ENCODE measurements at places on chromosomes 12 and 14.

GRCh38 chr14:61281186-61281947, at the start of gene TMEM30B:
TMEM30B (minus strand) TSS chr14:61281338; CDS start chr14:61281147, 191 bp downstream.
- peak within 1 kb of the TSS; percentile 86 for H3K4me3 ChIP-seq
- H3K27me3 ChIP-seq = peaks cover 10% of the 10 kb centered on the region
- no peak for DNase-seq
- no peak within 1 kb of the TSS for H3K27ac ChIP-seq

GRCh38 chr14:60485598-60486251, at the start of gene C14orf39:
C14orf39 (minus strand) TSS chr14:60486063; CDS start chr14:60485078, 985 bp downstream.
- peak; percentile 85 for DNase-seq
- H3K4me1 ChIP-seq = peaks cover 8% of the 10 kb centered on the region
- peak within 1 kb of the TSS; percentile 90 for H3K27ac ChIP-seq

DNA sequence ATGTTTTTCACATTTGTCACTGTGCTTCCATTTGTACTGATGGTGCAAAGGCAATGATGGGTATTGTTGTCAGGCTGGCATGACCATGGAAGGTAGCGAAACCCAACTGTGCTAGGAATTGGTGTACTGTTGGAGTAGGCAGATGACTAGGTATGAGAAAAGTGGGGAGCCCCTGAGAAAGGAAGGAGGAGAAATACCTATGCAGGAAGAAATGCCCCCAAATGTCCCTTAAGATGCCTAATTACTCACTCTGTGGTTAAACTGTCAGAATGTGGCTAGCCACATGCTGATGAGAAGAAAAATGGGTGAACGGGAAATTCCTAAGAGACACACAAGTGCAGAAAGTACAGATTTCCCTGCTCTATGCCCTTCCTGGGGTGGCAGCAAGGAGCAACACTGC, 339.1 kb downstream of the TMEM132D start:
- H3K4me3 ChIP-seq = no peak overlapping the region
- no peaks in the 10 kb centered on the region for H3K4me1 ChIP-seq
- no peak overlapping the region for H3K27ac ChIP-seq
- H3K27me3 ChIP-seq = peaks cover 7% of the 10 kb centered on the region
- no peak for DNase-seq

DNA sequence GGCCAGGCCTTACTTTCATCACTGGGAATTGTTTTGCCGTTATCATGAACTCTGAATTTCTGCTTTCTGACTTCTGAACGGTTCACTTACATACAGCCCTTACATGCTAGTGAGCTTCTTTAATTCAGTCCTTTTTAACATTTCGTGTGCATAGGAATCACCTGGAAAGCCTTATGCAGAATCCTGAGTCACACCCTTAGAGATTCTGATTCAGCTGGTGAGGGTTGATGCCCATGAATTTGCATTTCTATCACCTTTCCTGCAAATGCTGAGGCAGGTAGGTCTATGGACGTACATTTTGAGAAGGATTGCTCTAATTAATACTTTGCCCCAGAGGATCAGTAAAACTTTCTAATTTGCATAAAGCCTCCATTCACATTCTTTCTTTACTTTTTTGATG, 44.0 kb downstream of the PPHLN1 start:
- peaks cover 4% of the 10 kb centered on the region for H3K36me3 ChIP-seq
- no peak for DNase-seq
- no peaks in the 10 kb centered on the region for H3K27me3 ChIP-seq
- no peak overlapping the region for H3K4me3 ChIP-seq
- no peak overlapping the region for H3K27ac ChIP-seq

DNA sequence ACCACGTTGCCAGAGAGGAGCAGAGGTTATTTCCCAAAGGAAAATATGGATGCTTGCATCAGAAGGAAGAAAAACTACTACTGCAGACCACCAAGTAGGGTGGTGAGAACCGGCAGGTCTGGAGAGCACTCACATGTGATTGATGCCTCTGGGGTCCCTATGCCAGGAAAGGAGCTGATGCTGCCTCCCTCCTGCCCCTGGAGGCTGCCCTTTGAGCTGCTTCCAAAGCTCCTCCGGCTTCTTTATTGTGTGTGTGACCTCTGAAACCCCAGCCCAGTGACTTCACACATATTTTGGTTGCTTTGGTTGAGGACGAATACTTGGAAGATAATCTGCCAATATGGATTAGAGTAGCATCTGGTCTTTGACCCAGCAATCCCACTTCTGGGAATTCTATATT, 133.4 kb downstream of the AACS start:
- H3K27me3 ChIP-seq = peaks cover 7% of the 10 kb centered on the region
- H3K4me3 ChIP-seq = no peak overlapping the region
- H3K36me3 ChIP-seq = no peaks in the 10 kb centered on the region
- H3K27ac ChIP-seq = no peak overlapping the region
- no peaks in the 10 kb centered on the region for H3K4me1 ChIP-seq
- no peak for DNase-seq

All from endothelial cell (in vitro differentiated cells).